ENCODE measurements at places on chromosomes 2 and 18.

DNA sequence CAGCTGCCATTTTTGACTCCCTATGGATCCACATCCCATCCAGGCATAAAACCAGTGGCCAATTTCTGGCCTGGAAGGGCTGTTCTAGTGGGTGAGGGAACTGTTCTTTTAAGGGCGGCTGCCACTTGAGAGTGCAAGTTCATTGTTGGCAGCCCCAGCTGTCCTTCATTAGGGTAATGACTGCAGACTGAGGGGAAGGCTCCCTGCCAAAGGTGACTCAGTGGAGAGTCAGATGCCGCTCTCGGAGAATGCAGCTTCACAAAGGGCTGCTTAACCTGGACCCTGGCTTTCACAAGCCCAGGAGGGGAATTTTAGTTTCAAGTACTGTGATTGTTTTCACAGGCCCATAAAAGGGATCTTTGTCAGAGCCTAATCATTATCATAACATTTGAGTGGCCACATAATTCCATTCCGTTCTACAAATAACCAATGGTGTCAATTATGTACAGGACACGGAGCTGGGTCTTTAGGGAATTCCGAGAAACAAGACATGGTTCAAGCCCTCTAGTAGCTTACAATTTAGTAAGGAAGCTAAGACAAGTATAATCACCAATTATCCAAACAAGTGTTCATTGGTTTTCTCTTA, 235.7 kb downstream of the CDCA7 start:
- DNase-seq: no peak

DNA sequence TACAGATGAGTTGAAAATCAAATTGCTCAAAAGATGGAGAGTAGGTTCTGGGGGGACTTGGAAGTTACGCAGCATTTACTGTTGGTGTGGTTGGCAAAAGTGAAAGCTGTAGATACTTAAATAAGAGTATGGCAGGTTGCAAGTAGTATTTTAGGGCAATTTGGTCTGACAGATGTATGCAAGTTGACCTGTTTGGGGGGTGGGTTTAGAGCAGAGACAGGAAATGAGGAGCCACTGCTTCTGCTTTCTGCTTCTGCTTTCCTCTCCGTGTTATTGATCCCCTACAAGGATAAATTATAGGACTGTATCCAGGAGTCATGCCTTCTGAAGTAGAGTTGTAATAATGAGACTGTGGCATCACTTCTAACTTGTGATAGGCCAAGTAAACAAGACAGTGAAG, 71.2 kb downstream of the EPAS1 start:
- DNase-seq: no peak

DNA sequence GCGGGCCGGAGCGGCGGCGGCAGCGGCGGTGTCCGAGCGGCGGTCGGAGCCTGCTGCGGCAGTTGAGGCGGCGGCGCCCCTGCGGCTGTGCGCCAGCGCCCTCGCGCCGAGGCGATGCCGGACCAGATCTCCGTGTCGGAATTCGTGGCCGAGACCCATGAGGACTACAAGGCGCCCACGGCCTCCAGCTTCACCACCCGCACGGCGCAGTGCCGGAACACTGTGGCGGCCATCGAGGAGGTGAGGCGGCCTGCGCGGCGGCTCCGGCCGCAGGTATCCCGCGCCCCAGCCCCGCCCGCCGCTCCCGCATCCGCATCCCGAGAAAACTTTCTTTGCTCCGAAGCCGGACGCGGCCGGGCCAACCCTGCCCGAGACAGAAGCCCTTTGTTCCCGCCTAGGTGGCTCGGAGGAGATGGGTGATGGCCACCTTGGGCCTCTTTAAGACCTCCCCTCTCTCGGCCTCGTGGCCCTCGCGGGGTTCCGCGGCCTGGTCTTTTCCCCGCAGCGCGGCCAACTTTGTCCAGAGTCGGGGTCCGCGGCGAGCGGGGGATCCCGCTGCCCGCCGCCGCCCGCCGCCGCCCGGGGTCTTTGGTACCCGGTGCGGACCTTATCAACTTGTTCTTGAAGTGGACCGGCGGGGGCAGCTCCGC, 504 bp downstream of the ASAP2 start:
- DNase-seq: peak; percentile 4

DNA sequence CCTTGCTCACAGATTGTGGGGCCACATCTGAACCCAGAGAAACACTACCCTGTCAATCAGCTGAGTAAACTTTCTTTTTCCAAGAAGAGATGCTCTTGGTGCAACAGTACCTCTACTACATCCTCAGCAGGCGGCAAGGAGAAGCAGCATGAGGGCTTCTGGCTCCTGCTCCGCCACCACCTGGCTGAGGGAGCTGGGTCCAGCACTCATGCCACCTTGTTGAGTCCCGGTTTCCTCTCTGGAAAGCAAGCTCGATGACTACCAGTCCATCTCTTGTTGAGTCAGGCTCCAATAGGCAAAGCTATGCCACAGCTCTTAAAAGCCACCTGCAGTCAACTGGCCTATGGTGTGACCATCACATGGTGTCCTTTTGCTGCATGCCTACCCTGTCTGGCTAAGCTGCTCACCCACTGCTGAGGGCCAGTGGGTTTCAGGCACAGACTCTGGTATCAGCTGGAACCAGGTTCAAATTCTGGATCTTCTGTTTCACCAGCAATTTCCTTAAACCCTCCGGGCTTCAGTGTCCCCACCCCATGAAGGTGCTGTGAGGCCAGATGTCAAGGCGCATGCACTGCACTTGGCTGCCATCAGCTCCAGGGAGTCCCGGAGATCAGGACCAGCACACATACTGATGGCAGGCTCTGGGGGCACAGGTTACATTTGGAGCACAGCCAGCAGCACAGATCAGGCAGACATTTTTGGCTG, 42.5 kb upstream of the ACAA2 start:
- no peak for DNase-seq

- DNase-seq: no peak
Observed at GRCh38 chr2:202610380-202610779, 24.4 kb upstream of the FAM117B start.

- no peak for DNase-seq
Observed at GRCh38 chr18:47163241-47163640, 12.9 kb downstream of the IER3IP1 start.

GRCh38 chr18:23526501-23527063, 23.3 kb downstream of the RMC1 start:
- DNase-seq: no peak

DNA sequence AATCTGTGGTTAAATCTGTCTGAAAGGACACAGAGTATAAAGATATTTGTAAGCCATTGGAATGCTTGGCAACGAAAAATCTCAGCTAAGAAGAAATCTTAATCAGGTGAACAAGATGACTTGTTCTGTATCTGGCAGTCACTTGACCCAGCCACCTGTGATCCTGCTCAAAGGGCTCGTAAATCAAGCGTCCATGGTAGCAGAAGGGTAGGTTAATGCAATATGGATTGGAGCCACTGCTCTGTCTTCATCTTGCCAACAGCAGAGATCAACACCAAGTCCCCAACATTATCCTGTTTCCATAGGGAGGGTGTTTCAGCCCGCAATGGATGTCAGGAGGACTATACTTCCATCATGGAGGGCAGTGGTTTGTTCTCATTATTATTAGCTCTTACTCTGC, 378.4 kb downstream of the CDH7 start:
- no peak for DNase-seq

DNA sequence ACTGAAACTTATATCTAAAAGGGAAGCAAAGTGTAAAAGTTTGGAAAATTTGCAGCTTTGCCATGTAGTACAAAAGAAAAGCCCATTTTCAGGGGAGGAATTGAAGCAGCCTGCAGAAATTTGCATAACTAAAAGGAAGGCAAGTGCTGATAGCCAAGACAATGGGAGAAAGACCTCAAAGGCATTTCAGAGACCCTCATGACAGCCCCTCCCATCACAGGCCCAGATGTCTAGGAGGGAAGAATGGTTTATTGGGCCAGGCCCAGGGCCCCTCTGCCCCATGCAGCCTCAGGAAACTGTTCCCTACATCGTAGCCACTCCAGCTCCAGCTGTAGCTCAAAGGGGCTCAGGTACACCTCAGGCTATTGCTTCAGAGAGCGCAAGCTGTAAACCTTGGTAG, 14.4 kb upstream of the WDR75 start:
- DNase-seq: no peak

DNA sequence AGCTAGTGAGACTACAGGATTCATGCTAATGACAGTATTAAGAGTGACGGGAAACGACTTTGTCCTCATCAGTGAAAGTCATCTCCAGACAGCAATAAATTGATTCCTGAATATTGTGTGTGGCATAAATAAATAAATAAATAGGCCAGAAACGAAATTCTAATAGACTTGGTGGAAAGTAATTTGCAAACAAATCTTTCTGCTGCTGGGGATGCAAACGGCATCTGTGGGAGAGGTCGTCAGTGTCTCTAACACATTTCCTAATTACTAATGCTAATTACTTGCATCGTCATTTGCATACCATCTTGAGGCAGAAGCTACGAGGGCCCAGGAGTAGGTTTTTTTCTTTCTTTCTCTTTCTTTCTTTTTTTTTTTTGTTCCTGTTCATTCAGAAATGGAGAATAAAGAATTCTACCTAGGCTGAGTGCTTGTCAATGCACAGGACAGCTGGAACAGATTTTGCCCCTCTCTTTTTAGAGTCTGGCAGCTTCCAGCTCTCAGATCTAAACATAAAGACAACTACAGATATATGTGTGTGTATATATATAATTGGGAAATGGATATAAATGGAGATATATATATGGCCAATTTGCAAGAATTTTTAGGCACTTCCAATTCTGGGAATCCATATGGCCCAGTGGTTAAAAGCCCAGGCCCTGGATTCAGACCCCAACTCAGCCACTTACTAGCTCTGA, 75.1 kb downstream of the SPP2 start:
- DNase-seq: no peak

- DNase-seq: no peak
Observed at GRCh38 chr18:34709750-34710441, at the start of gene DTNA. TSS of gene DTNA (plus strand) at chr18:34710298. CDS start at chr18:34755977, 45,679 bp downstream.

- DNase-seq: no peak
Observed at GRCh38 chr2:226515344-226516055, 284.1 kb downstream of the IRS1 start.

DNA sequence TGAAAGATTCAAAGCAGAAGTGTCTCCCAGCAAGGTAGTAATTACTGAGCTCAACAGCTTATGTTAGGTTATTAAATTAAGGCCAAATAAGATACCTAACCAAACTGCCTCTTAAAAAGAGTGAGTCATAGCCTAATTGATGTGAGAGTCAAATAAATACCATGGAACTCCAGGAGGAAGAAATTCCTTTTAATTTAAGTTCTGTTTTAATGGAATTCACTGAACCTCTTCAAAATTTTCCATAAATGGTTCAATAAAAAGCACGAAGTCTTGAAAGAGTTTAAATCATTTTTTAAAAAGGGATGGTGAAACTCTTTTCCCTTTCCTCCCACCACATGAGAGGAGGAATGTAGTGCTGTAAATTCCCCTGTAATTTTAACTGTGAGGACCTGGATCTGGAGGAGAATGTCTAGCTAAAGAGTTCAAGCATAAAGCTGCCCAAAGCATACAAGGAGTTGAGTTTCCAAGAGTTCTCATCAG, 180.8 kb upstream of the MMADHC start:
- DNase-seq: no peak

- DNase-seq: no peak
Observed at GRCh38 chr18:2139691-2140090, 431.6 kb downstream of the METTL4 start.

DNA sequence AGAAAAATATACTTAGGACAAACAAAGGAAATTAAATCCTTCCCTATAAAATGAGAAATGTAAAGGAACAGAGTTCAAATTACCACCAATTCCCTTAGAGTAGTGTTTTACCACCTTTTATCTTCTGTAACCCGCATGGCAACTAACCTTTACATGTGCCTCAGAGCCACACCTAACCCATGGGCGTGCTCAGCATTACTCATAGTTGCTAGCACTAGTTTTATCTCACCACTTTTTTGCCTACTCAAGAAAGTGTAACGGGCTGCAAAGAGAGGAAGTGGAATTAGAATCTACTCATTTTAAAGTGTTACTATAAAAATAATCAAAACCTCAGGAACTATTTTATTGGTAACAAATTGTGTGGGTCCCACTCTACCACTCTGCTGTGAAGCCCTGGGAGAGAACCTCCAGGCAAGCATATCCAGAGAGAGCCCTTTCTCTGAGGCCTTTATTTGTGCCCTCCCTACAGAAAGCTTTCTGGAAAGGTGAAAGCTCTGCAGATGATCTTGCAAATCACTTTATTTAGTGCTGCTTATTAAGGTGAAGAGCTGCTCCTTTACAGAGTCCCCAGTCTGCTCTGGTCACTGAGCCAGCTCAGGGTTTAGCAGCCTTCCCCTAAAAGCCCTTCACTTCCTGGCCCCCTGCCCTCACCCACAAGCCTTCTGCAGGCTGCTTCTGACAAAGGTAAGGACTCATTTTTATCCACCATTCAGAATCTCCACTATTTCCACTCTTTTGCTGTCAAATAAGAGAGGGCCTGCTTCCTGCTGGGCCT, 98.8 kb downstream of the TRABD2A start:
- peak; percentile 45 for DNase-seq

- peak; percentile 10 for DNase-seq
Observed at GRCh38 chr18:34787931-34788532, 77.9 kb downstream of the DTNA start.

GRCh38 chr2:225486236-225486635, 86.7 kb downstream of the NYAP2 start:
- DNase-seq: no peak

DNA sequence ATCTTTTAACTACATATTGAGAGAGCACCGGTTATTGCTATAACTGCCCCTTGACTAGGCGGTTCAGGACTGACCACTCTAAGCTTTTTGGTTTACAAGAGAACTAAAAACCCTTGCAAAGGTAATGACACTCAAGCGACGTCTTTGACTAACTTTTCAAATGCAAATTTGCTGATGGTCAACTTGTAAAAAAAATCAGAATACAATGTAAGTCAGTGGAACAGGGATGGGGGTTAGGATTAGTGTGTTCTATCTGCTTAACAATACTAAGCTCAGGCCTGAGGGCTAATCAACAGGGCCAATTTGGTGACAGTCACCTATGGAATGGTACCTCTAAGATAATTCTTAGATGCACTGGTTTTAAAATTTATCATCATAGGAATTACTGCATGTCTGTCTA, 57.1 kb downstream of the ZAP70 start:
- no peak for DNase-seq

GRCh38 chr2:217225596-217225995, 365.7 kb upstream of the TNP1 start:
- DNase-seq: no peak

- no peak for DNase-seq
Observed at GRCh38 chr2:218811382-218811781, 20.2 kb downstream of the PRKAG3 start.

- no peak for DNase-seq
Observed at GRCh38 chr18:65788373-65788772, 37.6 kb downstream of the CDH7 start.

DNA sequence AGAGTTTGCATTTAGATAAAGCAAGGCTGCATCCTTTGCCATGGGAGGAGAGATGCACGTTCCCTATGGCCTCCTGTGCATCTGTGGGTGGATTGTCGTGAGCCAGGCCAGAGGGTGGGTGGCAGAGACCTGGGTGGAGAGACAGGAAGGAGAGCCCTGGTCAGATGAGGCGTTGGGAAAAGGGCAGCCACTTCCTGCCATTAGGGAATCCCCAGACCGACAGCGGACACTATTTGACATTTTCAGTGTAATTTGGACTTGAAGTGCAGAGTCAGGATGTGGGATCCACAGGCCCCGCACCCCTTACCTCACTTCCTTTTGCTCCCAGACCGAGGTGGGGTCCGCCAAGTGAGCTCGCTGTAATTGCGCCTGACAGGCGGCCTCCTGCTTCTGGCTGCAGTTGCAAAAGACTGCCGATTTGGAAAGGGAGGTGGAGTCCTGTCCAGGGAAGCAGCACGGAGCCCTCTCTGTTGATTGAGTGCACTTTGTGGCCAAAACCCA, 150.0 kb downstream of the DYSF start:
- DNase-seq: no peak

Data from stimulated activated CD4-positive, alpha-beta T cell treated with anti-CD3 and anti-CD28 coated beads, Interleukin-12 subunit alpha, Interleukin-12 subunit beta, amount 100 ng/mL, for 4 hours (primary cell).